ENCODE measurements at places on chromosomes 5 and 9.

GRCh38 chr5:151253605-151253950, 593 bp downstream of the GM2A start:
- no peak for DNase-seq

DNA sequence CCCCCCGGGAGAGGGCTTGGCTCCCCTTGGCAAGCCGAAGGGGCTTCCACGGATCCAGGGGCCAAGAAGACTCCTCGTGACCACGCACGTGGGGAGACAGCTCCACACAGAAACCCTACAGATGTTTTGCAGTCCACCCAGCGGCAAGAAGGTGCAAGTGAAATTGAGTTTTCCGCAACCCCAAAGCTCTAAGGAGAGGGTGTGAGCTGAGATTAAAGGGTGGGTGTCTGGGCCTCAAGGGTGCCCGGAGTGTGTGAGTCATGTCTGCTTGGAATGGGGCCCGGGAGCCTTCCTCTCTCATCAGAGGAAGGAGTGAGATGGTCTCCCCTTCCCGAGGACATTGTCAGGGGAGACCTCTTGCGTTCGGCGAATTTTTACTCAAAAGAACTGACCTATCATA, 79.1 kb downstream of the OLFM1 start:
- no peak for DNase-seq

DNA sequence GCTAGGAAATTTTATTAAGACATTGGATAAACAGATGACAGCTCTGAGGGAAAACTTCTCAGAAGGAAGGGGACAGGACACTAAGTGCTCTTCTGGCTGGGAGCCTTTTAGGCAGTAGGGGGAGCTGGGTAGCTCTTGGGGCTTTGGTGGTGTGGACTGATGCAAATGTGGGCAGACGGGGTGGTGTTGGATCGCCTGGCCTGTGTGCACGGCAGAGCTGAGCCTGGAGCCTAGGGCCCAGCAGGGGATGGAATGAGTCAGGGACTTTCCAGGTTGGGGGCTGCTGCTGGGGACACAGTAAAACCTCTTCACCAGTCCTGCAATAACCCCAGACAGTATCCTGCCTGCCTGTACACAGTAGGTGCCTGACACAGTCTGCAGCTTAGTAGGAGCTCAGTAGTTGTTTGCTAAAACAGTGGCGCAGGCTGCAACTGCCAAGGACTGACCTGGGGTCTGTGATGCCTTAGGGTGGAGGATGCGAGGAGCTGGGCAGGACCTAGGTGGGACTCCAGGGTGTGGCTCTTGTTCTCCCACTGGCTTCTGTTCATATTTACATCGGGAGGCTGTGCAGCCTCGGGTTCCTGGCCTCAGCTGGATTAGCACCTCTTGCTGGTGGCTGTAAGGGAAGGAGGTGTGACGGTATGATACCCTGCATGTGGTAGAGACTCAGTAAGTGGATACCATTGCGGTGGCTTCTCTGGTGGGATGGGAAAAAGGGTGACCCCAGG, 83.8 kb downstream of the DAB2IP start:
- DNase-seq: no peak

GRCh38 chr5:62621280-62621679, 42.7 kb downstream of the LRRC70 start:
- DNase-seq: no peak

DNA sequence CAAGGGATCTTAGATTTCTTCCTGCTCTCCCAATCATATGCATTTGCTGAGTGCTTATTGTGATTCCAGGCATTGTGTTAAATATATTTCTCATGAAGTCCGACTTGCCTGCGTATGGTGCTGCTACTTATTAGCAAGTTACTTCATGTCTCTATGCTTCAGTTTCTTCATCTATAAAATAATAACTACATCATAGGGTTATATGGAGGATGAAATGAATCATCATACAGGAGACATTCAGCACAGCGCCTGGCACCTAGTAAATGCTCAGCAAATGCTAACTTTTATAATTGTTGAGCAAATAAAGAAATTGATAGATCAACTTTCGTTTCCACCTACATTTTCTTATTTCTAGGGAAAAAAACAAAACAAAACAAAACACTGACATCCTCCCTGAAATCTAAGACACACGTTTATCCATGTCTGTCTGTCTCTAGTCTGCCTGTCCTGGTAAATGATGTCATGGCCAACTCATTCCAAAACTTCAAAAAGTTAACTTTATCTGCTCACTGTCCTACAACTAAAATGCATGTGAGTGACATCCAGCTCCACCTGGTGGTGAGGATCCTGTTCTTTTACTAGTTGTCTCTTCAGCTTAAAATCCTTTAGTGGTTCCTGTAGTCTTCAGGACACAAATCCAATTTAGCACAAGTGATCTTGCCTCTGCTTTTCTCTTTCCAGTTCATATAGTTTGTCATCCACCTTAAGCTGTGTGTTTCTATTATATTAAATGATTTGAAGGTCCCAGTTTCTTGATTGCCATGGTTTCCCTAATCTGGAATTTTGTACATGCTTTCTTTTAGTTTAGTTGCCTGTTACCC, 27.7 kb downstream of the PPP3R2 start:
- no peak for DNase-seq

DNA sequence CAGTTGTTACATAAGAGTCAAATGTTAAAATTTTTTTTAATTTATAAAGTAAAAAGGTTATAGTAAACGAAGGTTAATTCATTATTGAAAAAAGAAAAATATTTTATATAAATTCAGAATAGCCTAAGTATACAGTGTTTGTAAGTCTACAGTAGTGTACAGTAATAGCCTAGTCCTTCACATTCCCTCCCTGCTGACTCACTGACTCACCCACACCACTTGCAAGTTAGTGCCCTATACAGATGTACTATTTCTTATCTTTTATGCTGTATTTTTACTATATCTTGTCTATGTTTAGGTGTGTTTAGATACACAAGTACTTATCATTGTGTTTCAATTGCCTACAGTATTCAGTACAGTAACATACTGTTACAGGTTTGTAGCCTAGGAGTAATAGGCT, 57.6 kb downstream of the MAMDC2 start:
- DNase-seq: no peak

DNA sequence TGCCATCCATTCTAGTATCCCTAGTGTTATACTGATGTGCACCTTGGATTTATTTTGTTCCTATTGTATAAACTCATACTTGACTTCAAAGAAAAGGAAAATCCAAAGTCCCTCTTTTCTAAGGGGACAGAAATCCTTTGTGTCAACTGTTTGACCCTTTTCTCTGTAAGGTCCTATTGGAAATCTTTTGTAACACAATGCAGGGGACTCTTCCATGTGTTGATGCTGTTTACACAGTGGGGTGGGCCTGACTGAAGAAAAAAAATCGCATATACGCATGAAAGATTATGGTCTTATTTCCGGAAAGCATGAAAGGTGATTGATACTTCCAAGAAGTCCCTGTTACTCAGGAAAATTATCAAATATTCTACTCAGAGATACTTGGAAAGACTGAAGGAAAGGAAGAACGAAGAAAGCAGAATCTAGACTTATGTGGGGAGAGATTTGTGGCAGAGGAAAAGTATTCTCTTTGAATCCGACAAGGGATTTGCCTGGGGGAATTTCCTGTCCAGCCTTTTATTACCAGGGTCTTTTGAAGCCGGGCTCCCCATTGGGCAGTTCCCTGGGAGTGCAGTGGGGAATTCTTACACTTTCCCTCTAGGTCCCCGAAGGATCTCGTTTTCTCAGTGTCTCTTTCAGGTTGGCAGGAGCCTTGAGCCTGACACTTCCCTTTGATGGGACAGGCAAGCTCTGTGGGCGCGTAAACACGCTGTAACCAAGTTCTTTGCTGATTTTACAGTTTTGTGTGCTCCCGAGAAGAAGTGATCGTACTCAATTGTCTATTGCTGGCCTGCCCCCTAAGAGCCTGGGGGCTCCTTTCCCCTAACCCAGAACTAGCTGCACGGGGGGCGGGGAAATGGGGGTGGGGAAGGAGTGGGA, 779 bp upstream of the VCAN start:
- no peak for DNase-seq

DNA sequence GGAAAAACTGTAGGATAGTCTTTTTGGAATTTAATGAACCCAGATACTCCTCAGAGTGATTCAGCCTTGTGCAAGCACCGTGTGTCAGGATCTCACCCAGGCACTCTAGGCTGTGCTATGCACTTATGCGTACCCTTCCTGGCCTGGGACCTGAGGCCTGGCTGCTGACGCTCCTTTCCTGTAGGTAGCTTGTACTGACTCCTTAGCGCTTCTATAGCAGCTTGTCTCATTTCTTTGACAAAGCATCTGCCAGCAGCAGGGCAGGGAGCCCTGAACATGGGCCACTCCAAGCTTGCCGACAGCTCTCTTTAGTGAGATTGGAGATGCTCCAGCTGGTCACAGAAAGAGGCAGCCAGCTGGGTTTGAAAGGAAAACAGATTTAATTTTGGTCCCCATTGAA, 147.3 kb downstream of the SGCD start:
- DNase-seq: no peak

DNA sequence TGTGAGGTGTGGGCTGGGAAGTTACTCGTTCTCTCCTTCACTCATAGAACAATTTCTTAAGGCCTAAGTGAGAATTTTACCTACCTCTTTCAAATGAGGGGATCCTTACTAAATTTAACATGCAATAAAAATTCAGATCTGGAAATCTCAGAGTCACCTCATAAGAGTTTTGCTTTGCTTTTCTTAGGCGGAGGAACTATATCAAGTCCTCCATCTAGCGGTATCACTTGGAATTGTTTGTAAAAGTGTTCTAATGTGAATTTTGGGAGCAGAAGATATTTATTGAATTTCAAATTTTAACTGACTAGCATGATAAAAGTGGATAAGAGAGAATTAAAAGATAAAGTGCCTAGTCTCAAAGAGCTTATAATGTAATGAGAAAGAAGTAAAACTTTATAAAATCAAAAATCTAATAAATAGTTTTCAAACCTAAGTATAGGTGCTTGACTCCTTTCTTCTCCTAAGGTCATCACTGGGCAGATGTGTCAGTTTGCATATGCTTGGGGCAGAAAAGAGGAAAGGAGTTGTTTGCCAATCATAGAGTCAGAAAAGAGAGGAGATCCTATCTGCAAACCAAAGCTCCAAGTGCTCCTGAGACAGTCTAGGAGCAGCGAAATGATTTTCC, 145.7 kb upstream of the DAB2 start:
- no peak for DNase-seq

DNA sequence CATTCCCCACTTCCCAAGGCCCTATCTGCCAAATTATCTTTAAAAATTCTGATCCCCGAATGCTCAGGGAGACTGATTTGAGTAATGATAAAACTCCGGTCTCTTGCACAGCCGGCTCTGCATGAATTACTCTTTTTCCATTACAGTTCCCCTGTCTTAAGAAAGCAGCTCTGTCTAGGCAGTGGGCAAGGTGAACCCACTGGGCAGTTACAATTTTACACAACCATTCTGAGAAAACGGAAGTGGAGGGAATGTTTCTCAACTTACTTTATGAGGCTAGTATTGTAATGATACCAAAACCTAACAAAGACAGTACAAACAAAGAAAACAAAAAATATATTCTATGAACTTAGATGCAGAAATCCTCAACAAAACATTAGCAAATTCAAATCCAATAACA, 100.0 kb downstream of the MCTP1 start:
- DNase-seq: no peak

- DNase-seq: peak; percentile 63
These were observed 7.6 kb downstream of the PTCH1 start for GRCh38 chr9:95508968-95509850.

DNA sequence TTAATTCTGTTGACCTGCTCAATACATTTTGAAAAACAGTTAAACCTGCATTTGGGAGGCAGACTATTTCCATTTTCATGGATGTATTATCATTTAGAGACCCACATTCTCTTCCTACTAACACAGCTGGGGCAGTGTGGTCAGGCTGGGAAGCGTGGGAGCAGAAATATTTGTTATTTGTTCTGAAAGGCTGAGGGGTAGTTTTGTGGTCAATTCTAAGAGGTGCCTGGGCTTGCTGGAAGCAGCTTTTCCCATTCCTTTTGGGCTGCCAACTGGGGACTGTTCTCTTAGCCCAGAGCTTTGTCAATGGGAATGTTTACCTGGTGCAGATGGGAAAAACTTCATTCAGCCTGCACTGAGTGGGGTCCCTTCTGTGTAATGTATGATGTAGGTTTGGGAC, 171.4 kb upstream of the DAP start:
- DNase-seq: no peak

GRCh38 chr9:32581512-32582143, 8.7 kb upstream of the NDUFB6 start:
- no peak for DNase-seq

DNA sequence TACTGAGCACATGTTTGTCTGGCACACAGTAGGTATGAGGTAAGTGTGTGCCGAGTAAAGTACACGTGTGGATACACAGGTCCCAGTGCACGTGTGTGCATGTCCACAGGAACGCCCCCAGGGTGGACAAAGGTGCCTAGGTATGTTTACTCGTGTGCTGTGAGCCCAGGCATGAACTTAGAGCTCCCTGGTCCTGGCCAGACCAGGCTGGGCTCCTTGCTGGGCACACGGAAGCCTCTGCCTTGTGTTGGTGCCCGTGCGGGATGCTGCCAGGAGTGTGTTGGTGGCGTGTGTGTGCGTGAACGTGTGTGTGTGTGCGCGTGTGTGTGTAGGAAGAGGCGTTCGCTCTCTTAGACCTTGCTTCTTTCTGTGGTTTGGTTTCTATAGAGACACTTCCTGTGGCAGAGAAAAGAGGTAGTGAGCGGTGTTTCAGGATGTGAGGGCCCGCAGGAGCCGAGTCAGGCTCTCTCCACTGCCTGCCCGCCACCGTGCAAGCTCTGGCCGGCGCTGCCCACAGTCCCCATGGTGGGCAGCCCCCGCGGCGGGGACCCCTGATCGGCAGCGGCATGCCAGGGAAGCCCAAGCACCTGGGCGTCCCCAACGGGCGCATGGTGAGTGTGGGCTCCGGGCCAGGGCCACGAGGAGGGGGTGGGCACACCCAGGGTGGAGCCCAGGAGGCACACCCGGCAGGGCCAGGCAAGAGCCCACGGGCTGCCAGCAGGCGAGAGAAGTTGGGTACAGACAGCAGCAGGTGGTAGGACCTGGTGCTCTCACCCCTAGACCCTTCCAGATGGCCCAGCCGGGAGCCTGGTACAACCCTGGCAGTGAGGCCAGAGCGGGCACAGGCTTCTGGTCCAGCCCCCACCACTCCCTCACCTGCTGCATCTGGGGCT, at the start of gene RGS14:
Gene RGS14, plus strand, starts transcription at position 466 of the 893 bp plus-strand sequence. Its CDS starts 101 bp downstream, at position 567.
- DNase-seq: peak; percentile 48

DNA sequence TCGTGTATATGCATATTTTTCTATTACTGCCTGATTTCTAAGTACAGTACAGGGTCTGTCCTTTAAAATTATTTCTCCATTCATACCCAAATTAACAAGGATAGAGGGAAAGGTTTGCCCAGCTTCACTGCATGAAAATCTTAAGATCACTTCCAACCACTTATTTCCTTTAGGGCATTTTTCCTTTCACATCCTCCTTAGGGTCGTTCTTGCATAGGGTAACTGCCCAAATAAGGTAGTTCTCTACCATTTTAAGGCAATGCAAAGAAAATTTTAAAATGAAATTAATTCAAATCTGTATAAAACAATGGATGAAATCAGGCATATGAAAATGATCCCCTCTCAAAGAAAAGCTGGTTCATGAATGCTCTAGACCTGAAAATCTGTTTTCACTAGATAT, 4.1 kb upstream of the CDC20B start:
- no peak for DNase-seq

All from stimulated activated CD8-positive, alpha-beta memory T cell treated with anti-CD3 and anti-CD28 coated beads, Interleukin-12 subunit alpha, Interleukin-12 subunit beta, amount 100 ng/mL, for 4 hours (primary cell).